SJSA1 (cell line): ENCODE measurements at places on chromosomes 3 and 15. TPM values are rescaled to one million over a fixed set of nuclear protein-coding genes. Genes with fewer than 3 reads are reported as not detected.

NR1I2 gene
- total RNA-seq, result 0.08 TPM in 1 of 2 replicates, not detected in the other

STAC gene
- 24.1 and 29.1 TPM in 2 replicates for total RNA-seq

RGMA gene
- 3.6 and 4.0 TPM in 2 replicates for total RNA-seq

SEMA5B gene
- total RNA-seq, result not detected in 2 replicates

SCAANT1 gene
- total RNA-seq, result not detected in 2 replicates

SLC9C1 gene
- not detected in 2 replicates for total RNA-seq

MASP1 gene
- total RNA-seq, result 2.1 and 2.3 TPM in 2 replicates

CFAP92 gene
- 0.71 TPM in 1 of 2 replicates, not detected in the other for total RNA-seq

RHOV gene
- not detected in 2 replicates for total RNA-seq

ZBED2 gene
- not detected in 2 replicates for total RNA-seq

GRCh38 chr3:87426918-87427317 lies 150.5 kb upstream of the POU1F1 start:
- peaks cover 5% of the 10 kb centered on the region; the same call in 1 of the 2 replicates for H3K4me1 ChIP-seq
- H3K36me3 ChIP-seq, result no peaks in the 10 kb centered on the region
- no peak for DNase-seq

GRCh38 chr15:66815318-66815717 lies 113.3 kb downstream of the SMAD6 start:
- peaks cover 16% of the 10 kb centered on the region for H3K4me1 ChIP-seq
- H3K36me3 ChIP-seq, result no peaks in the 10 kb centered on the region
- H3K27me3 ChIP-seq, result no peaks in the 10 kb centered on the region
- H3K27ac ChIP-seq, result peak overlapping the region; percentile 45
- DNase-seq, result no peak

DNA sequence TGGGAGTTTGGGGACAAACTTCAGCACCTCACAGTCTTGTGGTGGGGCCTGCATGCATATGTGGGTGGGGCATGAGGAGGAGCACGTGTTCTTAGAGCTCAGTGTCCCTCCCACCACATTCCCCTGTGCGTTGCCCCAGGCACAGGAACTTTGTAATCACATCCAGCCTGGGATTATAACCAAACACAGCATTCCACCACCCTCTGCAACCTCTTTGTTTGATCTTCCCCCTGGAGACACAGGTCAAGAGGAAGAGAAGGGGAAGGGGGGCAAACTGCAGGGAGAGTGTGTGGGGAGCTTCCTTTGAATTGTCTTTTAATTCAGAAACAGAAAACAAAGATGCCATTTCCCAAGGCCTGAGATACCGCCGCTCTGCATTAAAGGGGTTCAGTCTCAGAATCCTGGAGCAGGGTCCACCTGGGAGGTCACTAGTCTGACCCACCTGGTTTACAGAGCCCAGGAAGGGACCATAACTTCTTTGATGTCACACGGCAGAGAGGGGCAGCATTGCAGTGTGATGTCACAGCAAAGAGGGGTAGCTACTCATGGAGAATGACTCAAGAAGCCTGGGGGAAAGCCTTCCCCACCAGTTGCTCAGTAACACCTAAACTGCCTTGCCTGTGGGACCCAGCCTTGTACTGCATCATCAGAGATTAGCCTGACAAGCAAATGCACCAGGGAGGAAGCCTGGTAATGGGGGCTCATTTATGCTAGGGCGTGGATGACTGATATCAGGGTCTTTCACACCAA lies 106.3 kb upstream of the RNU6-1 start:
- peaks cover 16% of the 10 kb centered on the region for H3K4me1 ChIP-seq
- H3K36me3 ChIP-seq, result no peaks in the 10 kb centered on the region
- H3K4me3 ChIP-seq, result no peak overlapping the region
- H3K27ac ChIP-seq, result peak overlapping the region; percentile 13; the same call in 1 of the 2 replicates

GRCh38 chr3:23105048-23105447 lies 98.1 kb upstream of the UBE2E2 start:
- no peaks in the 10 kb centered on the region for H3K4me1 ChIP-seq
- DNase-seq, result no peak

DNA sequence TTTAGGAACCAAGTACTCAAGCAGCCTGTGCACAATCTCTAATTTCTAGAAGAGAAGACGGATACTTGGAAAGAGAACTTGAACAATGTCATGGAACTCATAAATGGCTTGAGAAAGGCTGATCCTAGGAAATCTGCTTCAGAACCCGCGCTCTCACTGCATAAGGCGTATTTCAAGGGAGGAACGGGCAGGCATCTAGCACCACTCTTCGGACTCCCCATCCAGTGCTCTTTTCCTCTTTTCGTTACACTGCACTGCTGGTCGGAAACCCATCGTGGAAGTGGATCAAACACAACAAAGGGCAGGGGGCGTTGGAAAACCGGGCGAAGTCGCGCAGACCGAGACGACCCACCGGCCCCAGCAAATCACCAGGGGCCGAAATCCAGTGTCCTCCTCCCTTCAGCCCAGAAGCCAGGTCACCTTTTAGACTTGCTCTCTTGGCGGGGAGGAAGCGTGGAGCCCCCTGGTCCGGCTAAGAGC lies 539 bp upstream of the TLNRD1 start:
- DNase-seq, result no peak
- H3K27ac ChIP-seq, result peak overlapping the region; percentile 94
- H3K36me3 ChIP-seq, result peaks cover 49% of the 10 kb centered on the region
- no peaks in the 10 kb centered on the region for H3K27me3 ChIP-seq
- peak overlapping the region; percentile 95 for H3K4me3 ChIP-seq

- H3K4me3 ChIP-seq, result no peak overlapping the region
- no peak overlapping the region for H3K27ac ChIP-seq
- no peaks in the 10 kb centered on the region for H3K27me3 ChIP-seq
- H3K4me1 ChIP-seq, result no peaks in the 10 kb centered on the region
- H3K36me3 ChIP-seq, result no peaks in the 10 kb centered on the region
Observed at GRCh38 chr3:120569222-120570057, 26.7 kb upstream of the NDUFB4 start.

DNA sequence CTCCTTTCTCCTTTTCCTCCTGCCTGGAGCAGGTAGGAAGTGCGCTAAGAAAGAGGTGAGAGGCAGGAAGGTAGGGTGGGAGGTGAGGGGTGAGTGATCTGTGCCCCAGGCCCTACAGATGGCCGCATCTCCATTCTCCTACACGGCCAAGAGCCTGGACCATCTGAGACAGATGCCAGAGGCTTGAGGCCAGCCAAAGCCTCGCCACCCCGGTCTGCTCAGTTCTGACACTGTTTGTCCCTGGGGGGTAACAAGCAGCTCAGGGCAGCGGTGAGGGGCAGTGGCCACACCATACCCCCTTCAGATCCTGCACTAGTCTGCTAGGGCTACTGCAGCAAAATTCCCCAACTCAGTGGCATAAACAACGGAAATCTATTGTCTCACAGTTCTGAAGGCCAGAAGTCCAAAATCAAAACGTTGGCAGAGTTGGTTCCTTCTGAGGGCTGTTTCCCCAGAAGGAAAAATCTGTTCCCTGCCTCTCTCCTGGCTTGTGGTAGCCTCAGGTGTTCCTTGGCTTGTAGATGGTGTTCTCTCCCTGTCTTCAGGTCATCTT lies 28.4 kb downstream of the ADCY5 start:
- H3K27me3 ChIP-seq, result peaks cover 8% of the 10 kb centered on the region; the same call in 1 of the 2 replicates
- H3K4me3 ChIP-seq, result no peak overlapping the region
- H3K27ac ChIP-seq, result no peak overlapping the region
- H3K36me3 ChIP-seq, result no peaks in the 10 kb centered on the region

- H3K4me3 ChIP-seq, result no peak overlapping the region
- no peak for DNase-seq
- H3K27me3 ChIP-seq, result no peaks in the 10 kb centered on the region
- H3K4me1 ChIP-seq, result peaks cover 17% of the 10 kb centered on the region
- H3K27ac ChIP-seq, result no peak overlapping the region
Observed at GRCh38 chr3:71862371-71863140, 77.6 kb upstream of the PROK2 start.

GRCh38 chr15:63556246-63556645 lies 40.9 kb upstream of the FBXL22 start:
- no peak for DNase-seq
- H3K27ac ChIP-seq, result no peak overlapping the region
- peaks cover 21% of the 10 kb centered on the region for H3K4me1 ChIP-seq
- H3K36me3 ChIP-seq, result peaks cover 24% of the 10 kb centered on the region
- H3K27me3 ChIP-seq, result no peaks in the 10 kb centered on the region
- no peak overlapping the region for H3K4me3 ChIP-seq

DNA sequence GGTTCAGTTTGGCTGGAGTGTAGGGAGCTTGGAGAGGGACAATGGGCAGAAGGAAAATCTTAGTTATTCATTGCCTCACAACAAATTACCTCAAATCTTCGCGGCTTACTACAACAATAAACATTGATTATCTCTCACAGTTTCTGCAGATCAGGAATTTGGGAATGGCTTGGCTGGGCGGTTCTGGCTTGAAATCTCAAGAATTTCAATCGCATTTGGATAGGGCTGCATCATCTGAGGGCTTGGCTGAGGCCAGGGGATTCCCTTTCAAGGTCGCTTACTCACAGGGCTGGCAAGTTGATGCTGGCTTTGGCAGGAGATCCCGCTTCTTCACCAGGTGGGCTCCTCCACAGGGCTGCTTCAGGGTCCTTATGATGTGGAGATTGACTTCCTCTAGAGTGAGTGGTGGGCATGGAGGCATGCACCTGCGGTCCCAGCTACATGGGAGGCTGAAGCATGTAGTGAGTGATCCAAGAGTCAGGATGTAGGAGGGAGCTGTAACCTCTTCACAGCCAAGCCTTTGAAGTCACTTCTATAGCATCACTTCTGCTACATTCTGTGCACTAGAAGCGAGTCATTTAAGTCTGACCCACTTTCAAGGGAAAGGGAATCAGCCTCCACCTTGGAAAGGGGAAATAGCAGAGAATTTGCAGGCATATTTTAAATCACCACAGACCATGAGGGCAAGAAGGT lies 63.1 kb downstream of the CDC25A start:
- peak; percentile 69 for DNase-seq
- H3K27ac ChIP-seq, result no peak overlapping the region
- H3K4me1 ChIP-seq, result peaks cover 24% of the 10 kb centered on the region
- H3K4me3 ChIP-seq, result no peak overlapping the region

DNA sequence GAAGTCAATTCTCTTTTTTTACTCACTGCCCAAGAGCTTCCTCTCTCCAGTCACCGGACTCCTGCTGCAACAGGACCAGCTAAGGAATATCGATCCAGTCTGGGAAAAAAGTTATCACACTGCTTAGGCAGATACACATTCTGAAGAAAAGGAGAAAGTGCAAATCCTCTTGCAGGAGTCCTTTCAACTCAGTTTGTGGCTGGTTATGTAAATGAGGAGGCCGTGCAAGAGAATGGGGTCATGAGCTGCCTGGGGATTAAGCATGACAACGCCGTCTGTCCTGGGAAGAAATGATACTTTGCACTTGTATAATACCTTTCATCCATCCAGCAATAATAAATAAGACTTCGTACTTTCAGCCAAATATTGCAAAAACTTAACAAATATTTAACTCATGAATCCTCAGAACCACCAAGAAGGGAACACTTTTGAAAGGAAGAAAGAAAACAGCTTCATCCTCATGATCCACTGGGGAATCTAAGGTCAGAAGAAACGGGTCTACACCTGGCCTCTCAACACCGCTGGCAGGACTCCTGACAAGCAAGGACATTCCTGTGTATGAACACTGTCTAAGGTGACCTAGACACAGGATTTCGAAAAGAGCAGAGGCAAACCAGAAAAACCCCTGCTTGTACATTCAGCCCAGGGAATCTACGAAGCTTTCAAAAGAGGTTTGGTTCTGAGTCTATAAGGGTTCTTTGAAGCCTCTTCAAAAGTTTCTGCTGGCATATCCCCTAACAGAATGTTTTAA lies 13.1 kb upstream of the WWTR1 start:
- H3K27ac ChIP-seq, result no peak overlapping the region
- no peak overlapping the region for H3K4me3 ChIP-seq
- H3K27me3 ChIP-seq, result no peaks in the 10 kb centered on the region
- no peak for DNase-seq
- H3K4me1 ChIP-seq, result no peaks in the 10 kb centered on the region
- no peaks in the 10 kb centered on the region for H3K36me3 ChIP-seq

- no peaks in the 10 kb centered on the region for H3K27me3 ChIP-seq
- H3K36me3 ChIP-seq, result no peaks in the 10 kb centered on the region
Observed at GRCh38 chr15:39327005-39327730, 253.7 kb upstream of the THBS1 start.

- DNase-seq, result no peak
- H3K27ac ChIP-seq, result no peak overlapping the region
- peaks cover 26% of the 10 kb centered on the region for H3K4me1 ChIP-seq
- no peaks in the 10 kb centered on the region for H3K27me3 ChIP-seq
- H3K4me3 ChIP-seq, result no peak overlapping the region
Observed at GRCh38 chr3:112693186-112693585, 52.2 kb upstream of the CCDC80 start.

GRCh38 chr3:85360742-85361387 lies 402.1 kb downstream of the CADM2 start:
- no peak overlapping the region for H3K4me3 ChIP-seq
- H3K4me1 ChIP-seq, result no peaks in the 10 kb centered on the region

DNA sequence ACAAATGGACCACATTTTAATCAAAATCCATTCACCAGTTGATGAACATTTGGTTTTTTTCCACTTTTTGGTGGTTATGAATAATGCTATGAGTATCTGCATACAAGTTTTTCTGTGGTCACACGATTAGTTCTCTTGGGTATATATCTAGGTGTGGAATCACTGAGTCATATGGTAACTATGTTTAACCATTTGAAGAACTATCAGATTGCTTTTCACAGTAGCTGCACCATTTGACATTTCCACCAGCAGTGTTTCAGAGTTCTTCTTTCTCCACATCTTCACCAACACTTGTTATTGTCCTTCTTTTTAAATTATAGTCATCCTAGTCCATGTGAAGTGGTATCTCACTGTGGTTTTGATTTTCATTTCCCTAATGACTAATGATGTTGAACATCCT lies 33.3 kb upstream of the ATG7 start:
- no peaks in the 10 kb centered on the region for H3K27me3 ChIP-seq
- H3K4me3 ChIP-seq, result no peak overlapping the region
- peaks cover 41% of the 10 kb centered on the region for H3K4me1 ChIP-seq
- peaks cover 18% of the 10 kb centered on the region; the same call in 1 of the 2 replicates for H3K36me3 ChIP-seq
- peak overlapping the region; percentile 92 for H3K27ac ChIP-seq
- no peak for DNase-seq

DNA sequence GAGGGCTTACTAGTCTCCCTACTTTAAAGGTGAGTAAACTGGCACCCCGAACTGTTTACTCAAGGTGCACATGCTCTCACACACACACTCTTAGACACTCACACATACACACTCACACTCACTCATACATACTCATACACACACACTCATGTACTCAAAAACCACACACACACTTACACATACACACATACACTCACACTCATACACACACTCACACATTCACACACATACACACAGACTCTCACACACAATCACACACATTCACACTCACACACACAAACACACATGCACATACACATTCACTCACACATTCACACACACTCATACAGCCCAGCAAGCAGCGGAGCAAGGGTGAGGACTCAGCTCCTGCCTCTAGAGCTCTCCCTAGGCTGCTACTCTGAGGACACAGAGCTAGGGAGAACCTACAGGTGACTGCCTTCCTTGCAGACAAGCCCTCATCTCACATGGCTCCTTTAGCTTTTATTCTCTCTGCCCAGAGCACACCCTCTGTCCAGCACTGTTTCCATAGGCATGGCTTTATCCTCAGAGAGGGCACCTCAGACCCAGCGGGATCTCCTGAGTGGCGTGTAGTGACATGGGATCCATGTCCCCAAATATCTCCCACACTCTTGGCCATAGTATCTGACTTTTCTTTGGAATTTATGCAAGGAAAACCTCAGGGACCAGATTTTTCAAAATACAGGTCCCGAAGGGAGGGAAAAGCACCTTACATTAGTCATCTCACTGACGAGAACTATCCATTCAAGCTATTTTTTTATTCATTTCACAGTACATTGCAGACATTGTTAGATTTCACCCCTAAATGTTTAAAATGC lies 26.2 kb upstream of the ATG7 start:
- DNase-seq, result no peak
- H3K27me3 ChIP-seq, result no peaks in the 10 kb centered on the region
- no peak overlapping the region for H3K4me3 ChIP-seq
- peaks cover 26% of the 10 kb centered on the region for H3K36me3 ChIP-seq
